ENCODE measurements at places on chromosomes 7 and 10.

- DNase-seq = no peak
These were observed 4.1 kb upstream of the KIF5B start for GRCh38 chr10:32060347-32060746.

DNA sequence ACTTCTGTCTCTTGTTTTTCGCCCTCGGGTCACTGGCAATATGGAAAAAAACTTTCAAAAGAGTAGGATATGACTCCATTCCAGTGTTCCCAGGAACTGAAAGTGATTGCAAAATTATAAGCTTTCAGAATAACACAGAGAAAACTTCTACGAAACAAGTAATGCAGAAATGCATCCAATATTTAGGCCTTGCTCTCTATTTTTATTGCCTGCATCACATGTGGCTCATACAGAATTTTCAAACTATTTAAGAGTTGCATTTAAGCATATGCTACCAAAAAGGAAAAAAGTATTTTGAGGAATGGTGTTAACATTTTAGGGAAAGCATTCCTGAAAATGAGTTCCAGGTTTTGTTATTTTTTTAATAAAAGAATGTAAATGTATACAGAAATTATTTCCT lies 228.0 kb downstream of the CACNB2 start:
- no peak for DNase-seq

DNA sequence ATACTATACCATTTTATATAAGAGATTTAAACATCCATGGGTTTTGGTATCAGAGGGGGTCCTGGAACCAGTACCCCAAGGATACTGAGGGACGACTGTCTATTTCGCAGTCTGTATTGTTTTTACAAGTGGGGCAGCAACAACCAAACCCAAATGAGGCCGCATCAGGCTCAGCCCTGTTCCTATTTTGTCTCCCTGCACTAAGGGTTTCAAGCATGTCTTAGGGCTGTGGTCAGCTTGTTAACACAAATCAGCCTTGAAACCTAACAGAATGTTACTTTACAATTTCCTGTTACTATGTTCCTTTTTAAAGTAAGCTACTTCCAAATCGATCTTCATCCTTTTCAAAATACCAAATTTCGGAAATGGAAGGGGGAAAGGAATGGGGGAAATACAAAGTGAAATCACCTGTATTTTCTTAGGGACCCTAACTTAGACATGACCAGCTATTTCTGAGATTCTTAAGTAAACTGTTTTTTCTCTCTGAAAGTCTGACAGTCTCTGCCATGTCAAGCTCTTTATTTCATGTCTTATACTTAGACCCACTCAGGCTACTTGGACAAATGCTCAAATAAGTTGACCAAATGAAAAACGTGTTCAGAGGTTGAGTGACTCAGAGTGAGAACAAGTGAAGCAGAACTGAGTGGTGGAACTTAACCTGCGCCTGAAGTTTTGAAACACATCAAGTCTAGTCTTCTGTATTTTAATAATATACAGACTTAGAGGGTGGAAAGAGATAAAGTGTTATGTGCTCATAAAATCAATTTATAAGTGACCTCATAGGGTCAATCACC lies 75.8 kb downstream of the C1GALT1 start:
- DNase-seq = no peak

DNA sequence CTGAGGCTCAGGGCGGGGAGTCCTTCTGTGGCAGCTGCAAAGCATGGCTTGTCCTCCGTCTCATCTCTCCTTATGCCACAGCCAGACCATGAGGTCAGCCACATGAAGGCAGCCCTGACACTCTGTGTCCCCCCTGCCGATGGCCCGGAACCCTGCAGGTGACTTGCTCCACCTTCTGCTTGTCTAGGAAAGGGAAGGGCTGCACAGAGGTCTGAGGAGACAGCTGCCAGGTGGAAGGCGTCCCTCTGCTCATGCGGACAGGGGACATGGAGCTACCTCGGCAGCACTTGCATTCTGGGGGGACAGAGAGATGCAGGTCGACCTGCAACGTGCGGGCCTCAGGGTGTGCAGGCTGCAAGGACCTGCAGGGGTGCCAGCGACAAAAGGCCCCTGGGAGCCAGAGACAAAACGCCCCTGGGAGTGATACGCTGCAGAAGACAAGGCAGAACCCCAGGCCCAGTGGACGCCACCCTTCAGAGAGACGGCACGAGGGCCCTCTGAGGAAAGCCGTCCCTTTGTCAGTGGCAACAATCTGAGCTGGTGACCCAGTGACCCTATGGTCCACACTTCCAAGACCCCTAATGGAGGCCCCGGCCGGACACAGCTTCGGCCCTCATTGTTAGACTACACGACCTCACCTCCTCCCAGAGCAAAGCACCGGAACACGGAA lies 205.2 kb upstream of the PPP2R2D start:
- no peak for DNase-seq

GRCh38 chr7:17126413-17127268 lies 171.8 kb upstream of the AHR start:
- no peak for DNase-seq

- peak; percentile 7 for DNase-seq
These were observed 367.9 kb upstream of the MBL2 start for GRCh38 chr10:53140506-53140905.

DNA sequence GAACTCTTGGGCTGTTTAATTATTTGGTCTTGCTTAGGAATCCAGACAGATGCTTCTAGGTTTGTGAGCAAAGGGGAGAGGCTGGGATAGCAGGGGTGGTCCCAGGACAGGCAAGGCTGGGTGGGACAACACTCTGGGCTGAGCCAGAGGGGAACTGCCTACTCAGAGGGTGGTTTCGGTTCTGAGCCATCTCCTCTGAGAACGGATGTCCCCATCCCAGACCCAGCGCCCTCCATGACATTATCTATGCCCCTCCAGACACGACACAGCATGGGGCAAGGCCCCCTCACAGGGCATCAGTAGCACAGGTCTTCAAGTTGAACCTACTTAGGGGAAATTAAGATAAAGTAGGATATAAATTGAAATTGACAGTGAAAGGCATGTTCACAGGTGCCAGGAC lies 7.1 kb downstream of the ASB10 start:
- DNase-seq = no peak

- peak; percentile 83 for DNase-seq
These were observed 209.4 kb upstream of the KLF14 start for GRCh38 chr7:130943336-130943901.

DNA sequence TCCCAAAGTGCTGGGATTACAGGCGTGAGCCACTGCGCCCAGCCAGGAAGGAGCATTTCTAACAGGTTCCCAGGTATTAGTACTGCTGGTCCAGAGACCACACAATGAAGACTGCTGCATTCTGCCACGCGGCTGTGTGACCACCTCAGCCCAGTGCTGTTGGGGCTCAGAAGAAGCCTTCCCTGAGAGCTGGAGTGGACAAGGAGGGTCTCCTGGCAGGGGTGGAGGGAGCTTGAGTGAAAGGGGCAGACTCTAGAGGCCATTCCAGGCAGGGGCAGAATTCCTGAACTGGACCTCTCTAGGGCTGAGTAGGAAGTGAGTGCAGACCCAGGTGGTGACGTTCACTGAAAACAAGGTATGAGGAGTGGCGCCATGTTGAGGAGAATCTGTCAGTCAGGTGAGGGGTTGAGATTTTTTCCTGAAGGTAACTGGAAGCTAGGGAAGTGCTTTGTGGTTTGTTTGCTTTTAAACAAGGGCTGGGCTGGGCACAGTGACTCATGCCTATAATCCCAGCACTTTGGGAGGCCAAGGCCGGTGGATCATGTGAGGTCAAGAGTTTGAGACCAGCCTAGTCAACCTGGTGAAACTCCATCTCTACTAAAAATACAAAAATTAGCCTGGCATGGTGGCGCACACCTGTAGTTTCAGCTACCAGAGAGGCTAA lies 67.6 kb downstream of the TACC2 start:
- DNase-seq = no peak

- peak; percentile 92 for DNase-seq
These were observed 27.3 kb downstream of the AGAP3 start for GRCh38 chr7:151113344-151114150.

DNA sequence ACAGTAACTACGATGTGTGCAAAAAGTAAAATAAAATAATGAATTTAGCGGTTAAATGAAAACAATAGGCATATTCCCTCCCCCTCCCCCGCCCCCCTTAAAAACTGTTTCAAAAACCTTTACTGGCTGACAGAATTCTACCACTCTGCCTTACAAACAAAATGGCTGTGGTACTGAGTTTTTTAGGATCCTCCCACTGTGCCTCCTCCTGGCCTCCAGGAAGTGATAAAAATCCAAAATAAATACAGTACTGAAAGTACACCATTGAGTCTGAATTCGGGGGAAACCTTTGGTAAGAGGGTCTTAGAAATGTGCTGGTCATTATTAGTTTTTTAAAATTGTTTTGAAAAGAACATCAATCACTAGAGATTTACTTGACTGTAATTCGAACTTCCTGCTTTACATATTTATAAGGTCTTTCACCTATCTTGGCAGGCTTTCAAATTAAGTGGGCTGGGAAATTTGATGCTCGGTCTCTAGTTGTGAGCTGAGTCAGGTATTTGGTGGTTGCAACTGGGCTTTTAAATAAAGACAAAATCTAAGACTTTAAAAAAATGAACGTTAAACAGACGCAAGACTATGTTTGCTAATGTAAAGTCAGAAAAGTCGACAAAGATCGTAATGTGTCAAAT lies 32.5 kb upstream of the EPC1 start:
- peak; percentile 66 for DNase-seq
